Activated T-helper 2 cell treated with anti-CD3 and anti-CD28 coated beads, Interferon-gamma antibody, Interleukin-2, Interleukin-4, amounts not matched to agents 10 μg/mL and 5 μg/mL and 100 μg/mL, durations not matched to agents 14 hours and 24 hours and 36 hours (primary cell): ENCODE measurements at places on chromosomes 3 and 15. TPM values are rescaled to one million over a fixed set of nuclear protein-coding genes. Genes with fewer than 3 reads are reported as not detected.

DNA sequence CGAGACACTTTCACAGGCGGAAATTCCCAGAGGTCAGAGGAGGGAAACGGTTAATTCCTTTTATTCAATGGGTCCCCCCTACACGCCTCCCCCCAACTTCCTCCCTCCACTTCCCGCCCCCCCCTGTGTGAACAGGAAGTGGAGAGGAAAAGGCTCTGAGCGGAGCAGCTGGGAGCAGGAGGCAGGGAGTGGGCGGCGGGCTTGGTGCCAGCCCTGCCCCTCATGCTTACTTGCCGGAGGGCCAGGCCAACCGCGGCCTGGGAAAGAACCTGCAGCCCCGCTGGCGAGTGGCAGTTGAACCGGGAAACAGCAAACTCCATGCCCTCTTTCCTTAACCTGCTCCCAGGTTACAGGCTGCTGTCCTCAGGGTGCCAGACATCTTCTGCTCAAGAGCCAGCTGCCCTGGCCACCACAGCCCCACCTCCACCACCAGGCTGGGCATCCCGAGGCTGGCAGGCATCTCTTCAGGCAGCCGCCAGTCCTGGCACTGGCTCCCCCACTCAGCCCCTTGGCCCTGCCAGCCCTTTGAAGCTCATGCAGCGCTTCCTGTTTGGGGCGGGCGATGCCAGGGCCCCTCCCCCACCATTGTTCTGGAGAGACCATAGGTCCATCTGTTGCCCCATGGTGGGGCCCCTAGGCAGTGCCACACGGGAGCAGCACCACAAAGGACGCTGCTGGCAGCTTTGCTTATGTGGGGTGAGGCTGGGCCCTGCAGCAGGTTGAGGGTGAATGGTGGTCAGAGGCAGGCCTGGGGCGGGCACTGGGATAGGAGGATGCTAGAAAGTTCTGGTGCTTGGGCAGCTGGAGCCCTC lies 12.9 kb downstream of the VPS18 start:
- no peak for DNase-seq

DNA sequence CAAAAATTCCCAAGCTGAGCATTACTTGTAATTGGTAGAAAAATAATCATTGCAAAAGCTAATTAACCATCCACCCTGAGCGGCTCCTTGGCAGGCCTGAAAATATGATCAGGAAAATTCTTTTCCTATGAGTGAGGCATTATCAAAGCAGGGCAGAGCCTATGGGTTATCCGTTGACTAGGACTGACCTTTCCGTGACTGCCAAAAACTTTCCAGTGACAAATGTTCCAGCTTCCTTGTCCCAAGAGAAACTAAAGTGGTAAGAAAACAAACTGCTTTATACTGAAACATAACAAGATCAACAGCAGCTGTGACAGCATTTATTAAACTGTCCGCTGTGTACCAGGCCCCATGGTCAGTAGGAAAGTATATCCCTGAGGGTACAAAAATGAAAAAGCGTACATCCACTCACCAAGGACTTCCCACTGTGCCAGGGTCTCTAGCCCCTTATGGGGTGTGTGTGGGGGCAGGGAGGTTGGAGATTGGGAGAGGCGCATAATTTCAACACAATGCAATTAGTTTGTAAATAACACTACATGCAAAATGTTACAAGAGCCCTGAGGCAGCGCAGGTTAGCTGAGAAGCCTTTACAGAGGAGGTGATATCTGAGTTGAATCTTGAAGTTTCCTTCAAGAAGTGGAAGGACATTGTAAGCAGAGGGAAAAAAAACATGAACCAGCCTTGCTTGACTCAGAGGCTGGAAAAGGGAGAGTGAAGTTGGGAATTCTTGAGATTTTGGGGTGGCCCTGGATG lies 8.5 kb downstream of the LIPC start:
- DNase-seq, result no peak

GRCh38 chr15:88104357-88104756 lies 152.2 kb downstream of the NTRK3 start:
- DNase-seq, result no peak

DNA sequence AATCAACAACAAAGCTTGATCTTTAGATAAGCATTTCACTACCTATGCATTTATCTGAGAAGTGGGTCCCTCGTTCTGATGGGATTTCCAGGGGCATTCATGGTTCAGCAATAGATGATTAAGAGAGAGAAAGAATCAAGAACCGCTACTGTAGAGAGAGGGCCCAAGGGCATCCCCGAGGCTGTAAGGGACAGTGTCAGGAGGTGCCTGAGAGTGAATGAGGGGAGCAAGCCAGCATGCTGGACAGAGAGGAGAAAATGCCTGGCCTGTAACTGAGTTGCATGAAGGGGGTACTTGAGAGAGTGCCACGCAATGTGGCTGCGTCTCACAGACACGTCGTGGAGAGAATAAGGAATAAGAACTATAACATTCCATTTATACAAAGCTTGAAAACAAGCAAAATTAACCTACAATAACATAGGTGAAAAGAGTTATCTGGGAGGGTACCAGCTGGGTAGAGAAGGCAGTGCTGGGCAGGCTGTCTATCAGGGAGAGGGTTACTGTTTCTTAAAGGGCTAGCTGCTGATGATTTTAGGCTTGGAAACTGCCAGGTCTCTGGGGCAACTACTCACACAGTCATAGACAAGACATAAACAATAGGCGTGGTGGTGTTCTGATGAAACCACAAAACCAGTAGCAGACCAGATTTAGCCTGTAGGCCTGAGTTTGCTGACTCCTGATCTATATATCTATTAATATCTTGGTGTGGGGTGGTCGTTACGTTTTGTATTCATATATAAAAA lies 374.6 kb upstream of the CFAP20DC start:
- no peak for DNase-seq

GRCh38 chr3:169748670-169749069 lies 16.2 kb downstream of the TERC start:
- DNase-seq, result no peak

DNA sequence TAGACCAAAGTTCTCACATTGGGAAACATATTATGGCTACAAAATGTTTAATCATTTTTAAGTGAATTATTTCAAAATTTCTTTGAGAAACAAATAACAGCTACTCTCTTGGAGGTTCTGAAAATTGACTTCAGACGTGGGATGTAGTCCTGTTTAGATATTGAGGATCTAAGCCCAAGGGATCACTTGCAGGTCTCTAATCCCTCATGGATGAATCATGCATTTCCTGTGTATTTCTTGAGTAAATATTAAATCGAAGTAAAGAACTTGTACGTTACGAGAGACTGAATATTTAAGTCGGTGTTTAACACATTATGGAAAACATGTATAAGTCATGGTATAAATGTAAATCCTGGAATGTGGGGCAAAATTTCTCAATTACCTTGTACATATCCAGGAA lies 119.8 kb downstream of the EPHA3 start:
- no peak for DNase-seq

DNA sequence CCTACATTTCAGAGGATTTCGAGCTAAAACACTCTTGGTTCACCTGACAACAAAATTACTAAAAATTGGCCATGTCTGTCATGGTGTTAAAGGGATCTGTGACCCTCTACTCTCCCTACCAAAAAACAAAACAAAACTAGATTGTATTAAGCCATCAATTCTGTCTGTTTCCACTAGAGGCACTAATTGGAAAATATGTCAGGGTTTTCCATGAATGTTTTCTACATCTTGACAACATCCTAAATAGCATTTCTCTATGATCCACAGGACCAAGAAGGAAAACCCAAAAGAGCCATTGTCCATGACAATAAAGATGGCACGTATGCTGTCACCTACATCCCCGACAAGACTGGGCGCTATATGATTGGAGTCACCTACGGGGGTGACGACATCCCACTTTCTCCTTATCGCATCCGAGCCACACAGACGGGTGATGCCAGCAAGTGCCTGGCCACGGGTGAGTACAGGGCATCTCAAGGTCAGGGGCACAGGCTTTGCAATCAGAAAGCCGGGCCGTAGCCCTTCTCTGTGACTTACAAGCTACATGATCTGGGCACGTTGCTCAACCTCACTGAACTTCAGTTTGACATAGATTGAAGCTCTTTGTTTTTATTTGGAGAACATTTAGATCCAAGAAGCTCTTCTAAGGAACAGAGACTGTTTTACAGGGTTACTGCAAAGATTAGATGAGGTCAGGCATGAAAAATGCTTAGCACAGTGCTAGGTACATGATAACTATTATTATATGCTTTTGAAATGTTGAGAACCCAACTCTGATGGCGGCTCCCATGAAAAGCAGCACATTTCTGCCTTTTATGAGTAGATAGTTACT lies 74.8 kb downstream of the DNASE1L3 start:
- no peak for DNase-seq

DNA sequence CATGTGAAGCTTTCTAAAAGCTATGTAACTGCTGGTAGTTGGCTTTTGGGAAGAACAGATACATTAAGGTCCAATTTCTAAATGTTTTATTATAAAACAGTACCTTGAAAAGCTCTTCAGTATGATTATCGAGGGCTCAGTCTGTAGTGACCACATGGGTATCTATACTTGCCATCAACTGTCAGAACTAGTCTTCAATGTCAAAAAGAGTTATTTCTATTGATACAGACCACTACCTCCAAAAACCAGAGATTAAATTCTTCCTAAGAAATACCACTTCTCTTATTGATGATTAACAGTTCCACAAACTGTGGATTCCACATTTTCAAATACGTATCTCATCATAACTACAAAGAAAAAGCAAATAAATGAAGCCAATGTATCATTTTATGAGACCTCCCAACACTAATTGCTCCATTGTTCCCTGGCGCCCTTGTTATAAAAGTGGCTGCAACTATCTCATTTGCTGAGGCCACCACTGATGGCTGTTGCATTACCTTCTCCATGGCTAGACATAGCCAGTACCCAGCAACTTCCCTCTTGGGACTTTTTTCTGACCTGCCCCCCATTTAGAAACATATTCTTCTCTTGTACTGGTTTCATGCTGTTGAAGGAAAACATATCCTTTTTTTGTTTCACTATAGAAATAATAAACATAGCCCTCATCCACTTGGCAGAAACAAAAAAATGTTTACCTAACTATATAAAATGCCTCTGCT lies 33.9 kb upstream of the MBNL1 start:
- no peak for DNase-seq

DNA sequence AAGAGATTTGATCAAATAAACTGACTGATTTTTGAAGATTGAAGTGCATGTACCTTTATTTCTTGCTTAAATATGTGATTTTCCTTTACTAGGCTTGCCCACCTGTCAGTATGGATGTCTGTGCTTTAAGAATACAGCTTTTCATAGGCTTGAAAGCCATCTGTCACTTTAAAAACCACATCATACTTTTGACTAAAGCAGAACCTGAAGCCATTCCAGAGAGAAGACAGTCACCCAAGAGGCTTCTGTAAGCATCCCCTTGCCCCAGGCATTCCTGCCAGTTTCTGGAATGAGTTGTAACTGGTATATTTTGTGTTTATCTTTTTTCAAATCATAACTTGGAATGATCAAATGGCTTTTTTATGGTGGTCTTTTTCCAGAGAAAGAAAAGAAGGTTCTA lies 24.0 kb downstream of the HPS3 start:
- DNase-seq, result no peak

DNA sequence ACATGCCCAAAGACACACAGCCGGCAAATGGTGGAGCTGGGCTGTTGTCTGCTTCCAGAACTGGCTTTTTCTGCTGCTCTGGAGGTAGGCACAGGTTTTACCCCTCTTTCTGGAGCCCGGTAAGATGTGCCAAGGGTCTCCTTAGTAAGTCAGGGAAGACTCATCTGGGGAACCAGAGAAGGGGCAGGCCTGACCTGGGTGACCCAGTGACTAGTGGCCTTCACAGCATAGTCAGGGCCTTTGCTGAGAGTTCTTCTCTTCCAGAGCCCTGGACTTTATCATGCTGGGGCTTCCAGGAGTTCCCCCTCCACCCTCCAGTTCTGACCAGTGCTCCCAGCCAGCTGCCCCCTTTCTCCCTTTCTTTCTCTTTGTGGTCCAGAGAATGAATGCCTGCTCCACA lies 3.2 kb downstream of the CD276 start:
- no peak for DNase-seq

GRCh38 chr15:99578809-99579208 lies 13.0 kb downstream of the MEF2A start:
- DNase-seq, result no peak

DNA sequence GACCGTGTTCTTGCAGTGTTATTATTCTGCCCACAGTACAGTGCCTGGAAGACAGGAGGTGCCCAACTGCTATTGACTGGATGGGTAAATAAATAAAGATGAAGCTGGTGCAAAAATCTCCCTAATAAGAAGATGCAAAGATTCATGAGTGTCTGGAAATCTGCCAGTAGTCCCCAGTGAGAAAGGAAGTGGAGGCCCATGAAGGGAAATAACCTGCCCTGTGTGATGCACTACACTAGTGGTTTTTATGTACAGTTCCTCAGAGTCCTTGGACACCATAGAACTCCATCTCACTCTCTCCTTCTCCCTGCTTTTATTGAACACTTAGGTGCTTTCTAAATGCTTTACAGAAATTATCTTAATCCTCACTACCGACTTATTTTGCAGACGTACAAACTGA lies 8.3 kb upstream of the SUCLG2 start:
- no peak for DNase-seq

- DNase-seq, result no peak
Observed at GRCh38 chr3:43542328-43543043, 79.3 kb downstream of the ANO10 start.

FBXL22 gene
- 0.71 and 0.78 TPM in 2 replicates for total RNA-seq

CHRD gene
- total RNA-seq, result 0.07 TPM in 1 of 2 replicates, not detected in the other

EXD1 gene
- total RNA-seq, result not detected in 2 replicates

ZPLD1 gene
- total RNA-seq, result not detected in 2 replicates
